Hepatic stellate cell (primary cell): ENCODE measurements at places on chromosomes 3 and 15.

DNA sequence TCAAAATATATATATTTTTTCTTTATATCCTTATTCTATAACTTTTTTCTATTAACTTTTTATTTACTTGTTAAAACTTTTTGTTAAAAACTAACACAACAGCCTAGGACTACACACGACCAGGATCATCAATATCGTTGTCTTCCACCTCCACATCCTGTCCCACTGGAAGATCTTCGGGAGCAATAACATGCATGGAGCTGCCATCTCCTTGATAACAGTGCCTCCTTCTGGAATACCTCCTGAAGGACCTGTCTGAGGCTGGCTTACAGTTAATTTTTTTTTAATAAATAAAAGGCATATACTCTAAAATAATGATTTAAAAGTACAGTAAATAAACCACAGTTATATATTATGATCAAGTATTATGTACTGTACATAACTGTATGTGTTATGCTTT is 58.9 kb downstream of the SFMBT1 start:
- no peak for DNase-seq

DNA sequence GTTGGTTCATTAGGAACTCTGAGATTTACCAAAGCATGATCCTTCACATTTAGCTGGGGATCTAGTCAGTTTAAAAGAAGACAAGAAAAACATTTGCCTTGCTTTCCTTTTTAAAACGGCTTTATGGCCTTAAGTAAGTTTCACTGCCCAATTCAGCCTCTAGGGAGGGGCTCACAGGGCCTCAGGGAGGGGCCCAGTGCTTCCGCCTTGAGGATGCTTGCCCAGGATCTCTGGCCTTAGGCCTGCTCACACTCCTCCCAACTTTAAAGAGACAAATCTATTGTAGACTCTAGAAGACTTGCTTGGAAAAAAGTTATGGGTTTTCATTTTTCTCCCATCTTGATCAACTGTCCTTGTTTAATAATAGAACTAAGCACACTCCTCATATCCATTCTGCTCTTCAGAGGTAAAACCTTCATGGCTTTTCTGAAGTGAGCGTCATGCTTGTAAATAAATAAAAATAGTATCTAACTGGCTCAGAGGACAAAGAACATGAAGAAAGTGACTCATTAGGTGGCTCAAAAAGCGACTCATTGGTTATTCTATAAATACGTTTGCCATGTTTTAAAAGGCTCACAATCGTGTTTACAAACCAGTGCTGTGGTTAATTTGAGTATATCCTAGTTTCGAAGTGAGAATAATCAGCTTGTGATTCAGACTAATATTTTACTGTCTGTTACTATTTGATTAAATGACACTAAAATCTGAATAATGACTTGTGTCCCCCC is 13.7 kb downstream of the PDHB start:
- no peak for DNase-seq

GRCh38 chr15:94327356-94327936 is 96.1 kb downstream of the MCTP2 start:
- peak; percentile 22 for DNase-seq

DNA sequence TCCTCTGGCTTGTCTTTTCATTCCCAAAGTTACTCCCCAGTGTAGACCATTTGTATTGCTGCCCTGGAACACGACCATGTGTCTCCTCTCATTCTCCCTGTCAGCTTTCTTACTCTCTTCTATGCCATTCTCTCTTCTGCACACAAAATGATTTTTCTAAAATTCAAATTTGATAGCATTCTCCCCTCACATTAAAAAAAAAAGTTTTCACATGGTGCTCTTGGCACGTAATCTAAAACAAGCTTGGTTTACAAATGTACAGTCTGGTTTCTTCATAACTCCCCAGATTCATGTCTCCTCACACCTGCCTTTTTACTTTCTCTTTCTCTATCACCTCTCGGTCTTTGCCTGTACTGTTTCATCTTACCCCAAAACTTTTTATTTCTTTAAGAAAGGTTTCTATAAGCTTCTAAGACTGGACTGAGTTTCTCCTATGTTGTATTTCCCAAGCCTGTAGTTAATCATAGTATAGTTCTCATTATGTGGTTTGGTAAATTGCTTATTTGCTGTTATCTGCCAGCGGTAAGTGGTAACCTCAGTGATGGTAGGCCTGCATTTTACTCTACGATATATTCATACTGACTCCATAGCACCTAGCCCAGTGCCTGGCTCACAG is 31.2 kb downstream of the BCHE start:
- DNase-seq, result no peak

GRCh38 chr3:186283096-186283495 is 78.9 kb downstream of the DGKG start:
- DNase-seq, result no peak

- peak; percentile 60 for DNase-seq
Observed at GRCh38 chr3:66138336-66139313, 82.2 kb upstream of the SLC25A26 start.
